ENCODE measurements at places on chromosomes 7 and 10.

DNA sequence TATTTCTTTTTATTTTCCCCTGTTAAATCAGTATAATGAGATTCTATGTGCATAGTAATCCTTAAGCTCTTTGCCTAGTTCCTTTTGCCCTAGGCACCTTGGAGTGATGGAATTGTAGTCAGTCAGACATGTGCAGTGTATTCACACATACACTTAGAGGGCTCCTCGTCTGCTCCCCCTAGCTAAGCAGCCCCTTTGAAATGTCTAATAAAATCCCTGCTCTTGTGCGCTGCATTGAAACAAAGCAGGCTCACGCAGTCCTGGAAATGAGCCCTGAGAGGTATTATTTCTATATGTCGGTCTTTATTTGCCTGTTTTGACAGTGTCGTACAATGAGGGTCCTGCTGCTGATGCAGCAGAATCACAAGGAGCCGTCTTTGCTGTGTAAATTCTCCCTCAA lies 258.7 kb downstream of the AUTS2 start:
- no peak for DNase-seq

DNA sequence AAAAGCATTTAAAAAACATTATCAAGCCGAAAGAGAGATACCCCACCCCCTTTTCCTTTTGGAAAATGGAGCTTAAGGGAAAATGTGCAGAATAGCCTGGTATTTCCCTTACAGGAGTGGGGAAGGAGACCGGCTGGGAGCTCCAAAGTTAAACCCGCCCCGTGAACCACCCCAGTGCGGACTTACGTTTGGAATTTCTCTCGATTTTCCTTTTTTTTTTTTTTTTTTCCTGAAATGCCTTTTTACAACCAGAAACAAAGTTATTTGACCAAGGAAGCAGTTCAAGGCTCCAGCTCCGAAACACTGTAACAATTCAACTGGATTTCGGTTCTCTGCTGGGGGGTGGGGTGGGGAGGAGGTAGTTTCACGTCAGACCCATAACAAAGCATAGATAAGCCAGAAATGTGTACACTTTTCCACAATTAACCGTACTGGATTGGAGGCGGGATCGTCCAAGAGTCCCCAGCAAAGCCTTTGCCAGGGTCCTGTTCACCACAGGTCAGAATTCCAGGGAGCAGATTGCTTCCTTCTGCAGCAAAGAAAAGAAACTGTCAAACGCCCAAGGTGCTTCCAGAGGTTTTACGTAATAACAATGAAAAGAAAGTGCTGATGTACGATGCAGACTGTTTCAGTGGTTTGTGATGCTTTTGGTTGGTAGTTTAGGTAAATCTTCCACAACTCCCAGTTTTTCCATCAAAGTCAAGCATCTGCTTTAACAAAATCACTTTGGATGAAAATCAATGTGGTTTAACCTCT lies 6.7 kb downstream of the SKIDA1 start:
- DNase-seq = no peak

DNA sequence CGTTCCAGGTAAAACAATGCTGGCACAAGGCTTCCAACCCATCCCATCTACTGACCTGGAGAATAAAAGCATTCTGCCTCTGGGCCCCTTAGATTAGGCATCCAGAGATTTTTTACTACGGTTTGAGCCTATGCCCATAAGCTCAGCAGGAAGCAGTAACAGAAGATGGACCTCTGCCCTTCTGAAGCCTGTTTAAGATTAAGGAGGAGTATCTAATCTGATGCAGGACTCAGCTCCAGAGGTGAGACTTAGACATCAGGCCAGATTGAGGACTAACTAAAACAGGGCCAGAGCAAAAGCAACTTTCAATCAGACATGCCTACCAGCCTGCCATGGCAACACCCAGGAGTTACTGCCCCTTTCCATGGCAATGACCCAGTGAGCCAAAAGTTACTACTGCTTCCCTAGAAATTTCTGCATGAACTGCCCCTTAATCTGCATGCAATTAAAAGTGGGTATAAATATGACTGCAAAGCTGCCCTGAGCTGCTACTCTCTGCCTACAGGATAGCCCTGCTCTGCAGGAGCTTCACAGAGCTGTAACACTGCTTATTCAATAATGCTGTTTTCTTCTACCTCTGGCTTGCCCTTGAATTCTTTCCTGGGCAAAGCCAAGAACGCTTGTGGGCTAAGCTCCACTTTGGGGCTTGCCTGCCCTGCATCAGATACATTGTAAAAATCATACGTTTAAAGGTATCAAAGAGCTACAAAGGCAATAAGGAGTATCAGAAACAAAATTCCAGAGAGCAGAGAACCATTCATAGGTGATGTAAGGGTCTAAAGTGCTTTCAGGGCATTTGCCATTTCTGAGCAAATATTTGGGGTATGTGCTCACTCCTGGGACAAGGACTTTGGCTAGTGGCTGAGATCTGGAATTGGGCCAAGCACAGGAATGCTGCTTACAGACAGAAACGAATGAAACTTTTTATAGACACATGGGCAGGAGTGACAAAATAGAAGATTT lies 25.0 kb upstream of the CNNM1 start:
- no peak for DNase-seq

DNA sequence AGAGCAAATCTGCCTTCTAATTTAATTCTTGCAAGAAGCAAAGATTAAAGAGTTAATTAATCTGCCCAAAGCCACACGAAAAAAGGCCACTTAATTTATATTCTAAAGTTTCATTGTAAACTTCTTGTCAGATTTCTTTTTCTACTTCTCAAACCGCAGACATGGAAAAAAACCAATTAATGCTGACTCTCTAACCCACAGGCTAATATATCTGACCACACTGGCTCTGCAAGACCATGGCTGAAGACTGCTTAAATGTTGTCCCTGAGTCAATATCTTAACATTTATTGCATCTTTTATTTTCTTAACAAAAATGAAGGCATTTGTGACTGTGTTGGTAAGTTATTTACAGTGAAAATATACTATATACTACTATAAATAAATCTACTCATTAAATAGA lies 234.0 kb upstream of the SP8 start:
- DNase-seq = no peak

GRCh38 chr10:28627102-28627501 lies 50.2 kb upstream of the BAMBI start:
- no peak for DNase-seq

DNA sequence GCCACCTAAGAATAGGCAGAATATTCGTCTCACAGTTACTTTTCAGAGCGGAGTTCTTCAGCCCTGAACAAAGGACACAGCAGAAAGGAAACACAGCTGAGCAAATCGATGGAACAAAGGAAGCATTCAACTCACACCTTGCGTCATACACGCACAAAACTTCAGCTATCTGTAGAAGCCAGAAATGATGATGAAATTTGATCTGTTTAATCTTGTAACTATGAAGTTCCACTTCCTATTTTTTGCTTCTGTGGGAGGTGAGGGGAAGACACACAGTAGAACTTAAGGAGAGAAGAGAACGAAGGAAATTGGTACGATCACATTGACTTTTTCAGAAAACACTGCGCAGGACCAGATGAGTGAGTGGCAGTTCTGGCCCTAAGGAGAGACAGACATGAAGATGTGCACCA lies 26.2 kb downstream of the FAM171A1 start:
- DNase-seq = peak; percentile 97

DNA sequence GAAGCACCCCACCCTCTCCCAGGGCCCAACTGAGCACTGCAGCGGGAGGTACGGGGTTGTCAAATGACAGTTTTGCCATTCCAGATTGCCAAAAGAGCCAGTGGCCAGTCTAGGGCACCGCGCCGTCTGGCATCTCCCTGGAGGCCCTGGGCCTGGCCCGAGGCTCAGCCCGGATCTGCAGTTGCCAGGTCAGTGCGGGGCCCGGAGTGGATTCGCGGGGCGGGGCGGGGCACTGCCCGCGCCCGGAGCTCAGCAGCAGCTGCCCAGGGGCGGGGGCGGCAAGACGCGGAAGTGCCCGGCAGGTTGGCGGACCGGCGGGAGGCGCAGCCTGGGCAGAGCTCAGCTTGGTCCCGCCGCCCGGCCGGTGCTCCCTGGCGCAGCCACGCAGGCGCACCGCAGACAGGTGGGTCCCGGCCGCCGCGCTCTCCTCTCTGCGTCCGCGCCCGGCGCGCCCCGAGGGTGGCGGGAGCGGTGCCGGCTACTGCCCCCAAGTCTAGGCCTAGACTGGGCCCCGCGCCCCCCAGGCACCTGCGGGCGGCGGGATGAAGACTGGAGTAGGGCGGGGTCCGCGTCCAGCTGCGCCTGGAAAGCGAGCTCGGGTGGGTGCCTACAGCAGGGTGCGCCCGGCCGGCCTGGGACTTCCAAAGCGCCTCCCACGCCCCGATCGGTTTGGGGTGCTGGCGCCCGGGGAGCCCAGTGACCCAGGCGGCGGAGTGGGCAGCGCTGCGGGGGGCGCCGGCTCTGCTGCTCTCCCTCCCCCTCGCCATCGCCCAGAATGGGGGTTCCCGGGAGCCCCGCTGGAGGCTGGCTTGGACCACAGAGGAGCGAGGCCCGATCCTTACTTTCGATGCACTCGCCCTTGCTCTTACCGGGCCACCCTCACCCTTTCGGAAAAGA lies at the start of gene IRF5:
TSS of gene IRF5 (plus strand) at position 281 of the 897 bp plus-strand sequence. CDS start 4,155 bp downstream, outside the sequence.
- no peak for DNase-seq

DNA sequence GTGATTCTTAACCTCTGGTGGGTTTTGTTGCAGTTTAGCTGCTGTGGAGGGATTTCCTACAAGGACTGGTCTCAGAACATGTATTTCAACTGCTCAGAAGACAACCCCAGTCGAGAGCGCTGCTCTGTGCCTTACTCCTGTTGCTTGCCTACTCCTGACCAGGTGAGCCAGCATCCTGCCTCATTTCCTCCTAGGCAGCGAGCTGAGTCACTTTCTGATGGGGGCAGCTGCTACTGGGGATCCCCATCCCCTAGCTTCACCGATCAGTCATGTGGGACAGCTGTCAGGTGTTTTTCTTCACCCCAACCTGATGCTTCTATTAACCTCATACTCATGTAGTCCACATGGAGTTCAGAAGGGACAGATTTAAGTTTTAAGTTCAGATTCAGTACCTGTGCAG lies 21.7 kb upstream of the SMO start:
- DNase-seq = no peak

DNA sequence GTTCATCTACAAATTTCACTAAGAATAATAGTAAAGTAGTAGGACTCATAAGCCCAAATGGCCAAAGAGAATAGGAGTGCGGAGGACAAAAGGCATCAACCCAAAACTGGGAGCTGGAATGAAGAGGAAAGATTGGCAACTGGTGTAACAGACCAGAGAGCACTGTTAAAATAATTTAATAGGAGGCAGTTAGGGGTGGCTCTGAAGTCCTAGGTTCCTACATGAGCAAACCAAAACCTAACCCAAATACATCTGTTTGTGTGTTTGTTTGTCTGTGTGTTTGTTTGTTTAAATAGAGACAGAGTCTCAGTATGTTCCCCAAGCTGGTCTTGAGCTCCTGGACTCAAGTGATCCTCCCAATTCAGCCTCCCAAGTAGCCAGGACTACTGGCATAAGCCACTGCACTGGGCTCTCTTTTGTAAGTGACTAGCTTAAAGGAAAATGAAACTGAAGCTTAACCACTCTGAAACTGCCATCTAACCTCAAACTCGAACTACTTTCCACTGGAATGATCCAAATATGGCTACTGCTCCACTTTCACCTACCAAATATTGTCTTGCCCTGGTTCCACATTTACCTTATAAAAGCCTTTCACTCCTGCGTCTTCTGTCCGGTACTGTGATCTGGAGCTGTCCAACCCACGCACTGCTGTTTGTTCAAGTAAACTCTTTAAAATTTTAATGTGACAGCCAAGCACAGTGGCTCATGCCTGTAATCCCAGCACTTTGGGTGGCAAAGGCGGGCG lies 94.9 kb downstream of the AKR1D1 start:
- DNase-seq = peak; percentile 43

GRCh38 chr10:49243610-49244283 lies 55.2 kb upstream of the C10orf71 start:
- peak; percentile 9 for DNase-seq

GRCh38 chr10:13820964-13821337 lies 234.2 kb downstream of the PRPF18 start:
- DNase-seq = no peak

GRCh38 chr10:86770412-86770960 lies 14.1 kb downstream of the BMPR1A start:
- peak; percentile 78 for DNase-seq

DNA sequence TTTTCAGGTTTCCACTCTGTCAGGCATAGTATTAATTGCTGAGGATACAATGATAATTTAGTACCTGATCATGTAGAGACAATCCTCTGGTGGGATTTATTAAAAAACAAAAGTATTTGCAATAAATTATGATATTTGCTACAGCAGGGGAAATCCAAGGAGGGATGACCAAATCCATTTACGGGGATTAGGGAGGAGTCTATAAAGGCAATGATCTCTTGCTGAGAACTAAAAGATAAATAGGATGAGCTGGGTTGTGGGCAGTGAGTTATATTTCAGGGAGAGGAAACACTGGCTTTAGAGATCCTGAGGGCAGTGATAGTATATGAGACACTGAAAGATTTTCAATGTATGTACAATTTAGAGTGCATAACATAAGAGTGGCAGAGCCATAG lies 305.5 kb downstream of the GPR37 start:
- no peak for DNase-seq

DNA sequence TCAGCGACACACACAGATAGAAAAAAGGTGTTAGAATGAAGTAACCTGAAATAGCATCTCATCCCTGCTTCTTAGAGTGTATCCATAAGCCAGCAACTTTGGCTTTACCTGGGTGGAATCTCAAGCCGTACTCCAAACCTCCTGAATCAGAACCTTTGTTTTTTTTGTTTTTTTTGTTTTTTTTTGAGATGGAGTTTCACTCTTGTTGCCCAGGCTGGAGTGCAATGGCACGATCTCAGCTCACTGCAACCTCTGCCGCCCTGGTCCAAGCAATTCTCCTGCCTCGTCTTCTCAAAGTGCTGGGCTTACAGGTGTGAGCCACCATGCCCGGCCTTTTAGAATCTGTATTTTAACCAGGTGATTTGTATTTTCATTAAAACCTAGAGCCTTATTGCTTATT lies 9.0 kb downstream of the NRBF2 start:
- no peak for DNase-seq

- DNase-seq = no peak
Measured at GRCh38 chr7:30304177-30304884, 19.9 kb downstream of the ZNRF2 start.

- DNase-seq = peak; percentile 97
Measured at GRCh38 chr10:15451137-15452094, 80.3 kb upstream of the FAM171A1 start.

DNA sequence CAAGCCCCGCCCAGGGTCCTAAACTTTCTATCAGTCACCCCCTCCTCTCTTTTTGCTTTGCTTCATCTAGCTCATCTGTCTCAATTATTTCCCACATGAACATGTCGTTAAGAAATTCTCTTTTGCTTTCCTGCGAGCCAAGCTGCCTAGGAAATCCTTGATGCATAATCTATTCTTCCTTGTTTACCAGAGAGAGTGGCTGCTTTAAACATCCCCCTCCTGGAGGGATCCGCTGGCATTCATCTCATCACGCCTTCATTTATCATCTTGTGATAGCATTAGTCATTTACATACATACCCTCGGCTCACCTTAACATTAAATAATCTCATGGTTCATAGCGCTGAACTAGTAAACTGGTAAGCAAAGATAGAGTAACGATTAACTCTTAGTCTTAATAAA lies 96.7 kb downstream of the ANK3 start:
- no peak for DNase-seq

GRCh38 chr7:25680636-25681035 lies 452.4 kb upstream of the NPVF start:
- DNase-seq = no peak

- no peak for DNase-seq
Measured at GRCh38 chr10:28668363-28669226, 8.7 kb upstream of the BAMBI start.
